ENCODE measurements at places on chromosomes 5 and 9.

DNA sequence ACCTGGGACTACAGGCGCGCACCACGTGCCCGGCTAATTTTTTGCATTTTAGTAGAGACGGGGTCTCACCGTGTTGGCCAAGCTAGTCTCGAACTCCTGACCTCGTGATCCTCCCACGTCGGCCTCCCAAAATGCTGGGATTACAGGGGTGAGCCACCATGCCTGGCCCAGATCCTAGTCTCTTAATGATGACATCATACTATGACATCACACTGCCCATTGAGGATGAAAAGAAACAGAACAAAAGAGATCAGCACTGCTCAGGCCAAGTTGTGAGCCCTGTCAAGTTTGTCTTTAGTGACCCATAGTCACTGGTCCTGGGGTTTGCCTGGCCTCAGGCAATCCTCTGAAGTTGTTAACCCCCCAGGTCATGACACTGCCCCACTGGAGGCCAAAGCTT, 21.3 kb downstream of the ADRA1B start:
- DNase-seq = no peak

DNA sequence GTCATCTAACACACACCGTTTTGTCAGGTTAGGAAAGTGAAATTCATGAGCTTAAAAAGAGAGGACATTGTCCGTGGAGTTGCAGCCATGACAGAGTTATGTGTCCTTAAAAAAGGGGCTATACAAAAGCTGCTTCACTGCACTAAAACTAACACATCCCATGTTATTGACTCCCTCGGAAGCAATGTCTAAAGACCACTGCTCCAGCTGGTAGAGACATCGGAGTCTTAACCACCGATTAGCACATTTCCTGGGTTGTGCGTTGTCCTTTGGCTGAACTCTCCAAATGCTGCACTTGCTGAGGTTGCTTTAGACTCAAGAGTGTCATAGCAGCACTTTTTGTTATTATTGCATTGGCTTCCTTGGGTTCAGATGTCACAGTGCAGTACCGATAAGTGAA, 128.3 kb upstream of the C9orf72 start:
- DNase-seq = no peak

DNA sequence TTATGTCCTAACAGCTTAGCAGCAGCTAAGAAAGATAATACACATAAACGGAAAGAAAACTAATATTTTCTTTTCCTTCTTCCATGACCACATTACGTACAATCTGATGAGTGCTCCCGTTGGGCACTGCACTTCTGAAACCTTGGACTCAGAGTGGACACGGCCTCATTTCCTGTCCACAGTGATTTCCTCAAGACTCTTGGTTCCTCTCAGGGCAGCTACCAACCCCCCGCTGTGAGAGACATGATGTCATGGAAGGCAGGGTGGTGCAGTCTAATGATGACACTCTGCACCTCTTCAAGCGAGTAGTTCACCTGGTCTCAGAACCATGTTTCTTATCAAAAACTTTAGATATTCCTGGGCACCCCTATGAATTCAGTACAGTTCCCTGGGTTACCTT, 68.7 kb upstream of the CTSL start:
- DNase-seq = no peak

- no peak for DNase-seq
Observed at GRCh38 chr5:31382051-31382878, 149.6 kb downstream of the DROSHA start.

DNA sequence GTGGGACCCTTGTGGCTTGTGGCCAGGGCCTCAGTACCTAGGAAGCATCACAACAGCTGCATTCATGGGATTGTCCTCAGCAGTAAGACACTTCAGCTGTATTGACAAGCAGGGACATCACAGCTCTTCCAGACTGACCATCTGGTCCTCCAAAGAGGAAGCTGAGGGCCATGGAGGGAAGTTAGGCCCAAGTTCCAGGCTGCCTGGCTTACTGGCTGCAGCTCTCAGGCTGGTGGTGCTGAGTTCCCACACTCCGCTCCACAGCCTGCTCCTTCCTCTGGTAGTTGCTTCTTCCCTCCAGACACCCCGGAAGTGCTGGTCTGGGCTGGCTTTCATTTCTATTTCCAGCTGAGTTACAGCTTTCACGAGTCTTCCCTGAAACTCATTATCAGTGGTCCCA, 5.7 kb upstream of the STING1 start:
- DNase-seq = no peak

GRCh38 chr5:127801751-127802476, 98.7 kb downstream of the CCDC192 start:
- DNase-seq = no peak

DNA sequence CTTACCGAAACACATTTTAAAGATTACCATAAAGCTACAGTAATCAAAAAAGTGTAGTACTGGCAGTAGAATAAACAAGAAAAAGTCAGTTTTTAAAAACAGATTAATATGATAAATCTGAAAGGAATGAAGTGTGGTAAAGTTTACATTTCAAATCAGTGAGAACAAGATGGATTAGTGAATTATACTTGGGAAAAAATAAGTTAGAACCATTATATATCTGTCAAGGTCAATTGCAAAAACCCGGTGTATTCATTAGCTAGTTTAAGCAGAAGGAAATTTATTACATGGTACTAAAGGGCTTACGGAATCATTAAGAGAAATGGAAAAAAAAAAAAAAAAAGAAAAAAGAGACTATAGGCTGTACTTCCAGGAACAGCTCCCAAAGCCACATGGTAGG, 164.3 kb downstream of the MUSK start:
- no peak for DNase-seq

- DNase-seq = no peak
Observed at GRCh38 chr5:122947772-122948171, 88.8 kb downstream of the PPIC start.

- DNase-seq = no peak
Observed at GRCh38 chr5:63854076-63854475, 108.2 kb downstream of the HTR1A start.

- no peak for DNase-seq
Observed at GRCh38 chr9:13810510-13810909, 503.4 kb downstream of the NFIB start.

GRCh38 chr5:156191547-156191946, 135.4 kb upstream of the SGCD start:
- DNase-seq = no peak

Data from activated T-cell treated with anti-CD3 and anti-CD28 coated beads, Interleukin-2, amount 50 U/mL, for 72 hours (primary cell).